Posterior vena cava (tissue), 2 donors: ENCODE measurements at places on chromosomes 2 and 18. TPM values are rescaled to one million over a fixed set of nuclear protein-coding genes. Genes with fewer than 3 reads are reported as not detected.

The DIPK1C gene
- total RNA-seq: not detected

The CTAGE1 gene
- not detected for total RNA-seq

The DSG4 gene
- total RNA-seq: not detected

The FHOD3 gene
- 29.8 TPM for total RNA-seq

DNA sequence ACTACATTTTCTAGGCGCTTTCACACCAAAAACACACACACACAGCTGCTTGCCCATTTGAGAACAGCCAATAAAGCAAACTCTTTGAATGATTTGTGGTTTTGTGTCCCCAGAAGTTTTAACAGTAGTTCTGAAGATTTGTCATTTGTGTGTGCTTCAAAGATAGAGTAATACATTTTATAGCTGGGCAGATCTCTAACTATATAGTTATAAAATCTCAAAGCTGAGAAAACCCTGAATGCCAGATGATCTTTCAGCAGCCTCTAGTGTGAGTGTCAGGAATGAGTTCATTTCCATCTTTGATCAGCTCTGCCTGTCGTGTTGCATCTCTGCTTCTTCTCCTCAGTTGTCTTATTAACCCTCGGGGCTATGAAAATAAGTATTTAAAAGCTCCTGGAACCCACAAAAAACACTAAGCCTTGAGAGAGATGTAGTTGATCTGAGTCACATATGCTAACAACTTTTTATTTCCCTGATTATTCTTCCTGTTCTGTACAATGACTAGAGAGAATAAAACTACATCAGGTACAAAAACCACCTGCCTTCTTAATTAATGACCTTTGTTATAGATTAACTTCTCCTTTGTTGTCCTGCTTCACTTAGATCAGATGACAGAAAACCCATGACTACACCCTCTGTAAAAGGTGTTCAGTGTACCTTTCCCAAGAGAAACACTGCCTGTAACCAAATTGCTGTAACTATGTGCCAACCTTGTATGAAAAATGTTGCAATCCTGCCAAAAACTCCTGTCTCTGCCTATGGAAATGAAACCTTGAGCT, 30.0 kb upstream of the SLC3A1 start:
- DNase-seq: no peak

GRCh38 chr2:120177001-120177621, 46.1 kb downstream of the TMEM185B start:
- DNase-seq: peak; percentile 83

GRCh38 chr2:14634489-14635390, 2.2 kb downstream of the LRATD1 start:
- peak; percentile 90 for DNase-seq

GRCh38 chr18:65592435-65592834, 158.4 kb upstream of the CDH7 start:
- no peak for DNase-seq

DNA sequence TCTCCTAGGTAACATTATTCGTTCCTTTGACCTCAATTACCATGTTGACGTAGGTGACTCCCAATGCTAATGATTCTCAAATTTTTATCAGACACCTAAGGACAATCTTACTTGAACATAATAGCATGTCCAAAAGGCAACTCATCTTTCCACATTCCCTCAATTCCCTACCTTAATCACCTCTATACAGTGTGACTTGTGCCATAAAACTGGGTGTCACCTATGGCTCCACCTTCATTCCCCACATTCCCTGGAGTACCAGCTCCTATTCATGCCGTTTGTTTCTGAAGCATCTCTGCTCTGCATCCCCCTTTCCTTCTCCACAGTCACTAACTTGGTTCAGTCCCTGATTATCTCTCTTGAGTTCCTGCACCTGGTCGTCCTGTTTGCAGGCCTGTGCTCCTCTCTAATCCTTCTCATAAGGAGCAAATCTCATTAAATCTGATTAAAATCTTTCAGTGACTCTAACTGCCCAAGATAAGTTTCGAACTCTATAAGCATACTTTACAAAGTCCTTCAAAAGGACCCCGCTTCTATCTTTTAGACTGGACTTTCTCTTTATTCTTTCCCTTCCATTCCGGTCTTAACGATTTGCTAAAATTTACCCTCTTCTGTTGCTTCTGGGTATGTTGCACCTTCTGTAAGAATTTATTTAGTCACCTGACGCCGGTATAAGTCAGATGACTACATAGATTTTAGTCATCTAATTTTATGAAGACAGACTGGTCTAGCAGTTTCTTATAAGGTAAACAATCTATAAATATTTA, 128.7 kb downstream of the OSBPL1A start:
- no peak for DNase-seq

- peak; percentile 19 for DNase-seq
Observed at GRCh38 chr2:30780776-30781330, 26.4 kb downstream of the CAPN13 start.

DNA sequence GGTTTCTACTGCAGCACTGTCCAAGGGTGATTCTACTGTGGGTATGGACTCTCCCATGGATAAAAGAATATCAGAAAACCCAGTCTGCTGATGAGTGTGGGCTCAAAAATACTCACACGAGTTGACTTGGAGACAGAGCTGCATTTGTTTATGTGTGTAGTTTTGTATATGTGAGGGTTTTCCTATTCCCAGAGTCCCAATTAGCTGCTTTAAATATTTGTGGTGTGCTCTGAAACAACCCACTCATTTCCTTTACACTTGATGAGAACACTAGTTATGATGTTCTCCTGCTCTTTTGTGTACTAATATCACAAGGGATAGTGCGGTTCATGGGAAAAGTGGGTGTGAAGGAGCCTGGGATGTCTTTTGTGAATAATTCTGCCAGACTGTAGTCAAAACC, 337.3 kb downstream of the PLCL1 start:
- no peak for DNase-seq
